LoVo (cell line): ENCODE measurements at places on chromosomes 3 and 15.

DNA sequence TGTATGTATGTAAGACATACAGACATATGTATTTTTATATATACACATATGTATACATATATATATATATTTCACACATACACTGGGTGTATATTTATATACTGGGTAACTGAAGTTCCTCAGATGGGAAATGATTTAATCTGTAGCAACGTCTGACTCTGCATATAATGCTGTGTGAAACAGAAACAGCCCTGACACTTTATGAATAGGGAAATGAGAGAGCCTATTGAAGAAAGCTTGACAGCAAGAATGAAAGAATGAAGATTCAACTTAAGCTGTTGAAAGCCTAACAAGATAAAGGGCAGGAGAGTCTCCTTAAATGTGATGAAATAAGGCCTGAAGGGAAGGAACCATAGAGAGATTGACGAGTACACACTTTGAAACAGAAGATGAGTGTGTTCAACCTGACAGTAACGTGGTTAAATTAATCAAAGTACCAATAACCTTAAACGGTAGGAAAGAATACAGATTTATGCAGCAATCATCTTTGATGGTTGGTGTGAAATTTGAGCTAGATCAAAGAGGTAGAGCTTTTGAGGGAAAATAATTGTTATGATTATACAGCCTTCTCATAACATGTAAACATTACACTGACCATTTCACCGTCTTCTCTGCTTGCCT is 169.9 kb downstream of the MECOM start:
- DNase-seq, result no peak

- DNase-seq, result peak; percentile 61
Observed at GRCh38 chr3:111989061-111989678, 9.6 kb upstream of the TAGLN3 start.

- DNase-seq, result peak; percentile 38
Observed at GRCh38 chr15:42033214-42033873, 12.5 kb upstream of the PLA2G4E start.

DNA sequence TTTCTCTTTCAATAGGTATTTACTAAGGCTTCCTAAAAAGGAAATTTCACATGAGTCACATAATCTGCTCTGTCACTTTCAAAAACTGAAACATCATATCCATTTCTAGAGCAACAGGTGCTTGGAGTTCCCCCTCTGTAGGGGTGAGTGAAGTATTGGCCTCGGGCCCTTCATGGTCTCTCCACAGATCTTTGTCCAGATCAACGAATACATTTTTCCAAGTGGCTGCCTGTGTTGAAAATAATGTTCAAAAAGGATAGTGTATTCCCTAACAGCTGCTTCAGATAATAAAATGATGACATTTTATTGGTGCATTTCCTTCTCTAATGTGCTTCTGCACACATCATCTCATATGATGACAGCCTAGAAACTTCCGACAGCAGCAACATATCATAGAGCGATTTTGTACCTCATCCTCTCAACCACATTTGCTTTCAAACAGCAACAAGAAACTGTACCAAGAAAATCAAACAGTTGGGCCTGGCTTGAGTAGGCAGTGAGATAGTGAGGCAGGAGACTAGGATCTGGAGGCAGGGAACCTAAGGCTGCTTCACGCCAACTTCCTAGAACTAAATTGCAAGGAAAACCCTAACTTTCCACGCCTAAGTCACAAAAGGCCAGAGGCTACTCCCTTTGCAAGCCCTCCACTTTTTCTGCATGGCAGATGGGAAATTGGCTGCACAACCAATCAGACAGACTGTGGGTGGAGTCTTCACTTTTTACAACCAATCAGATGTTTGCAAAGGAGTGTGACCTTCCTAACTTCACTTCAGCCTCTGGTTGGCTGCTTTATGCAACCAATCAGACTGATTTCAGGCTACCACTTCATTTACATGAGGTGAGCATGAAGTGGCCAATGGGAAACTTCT is 340.2 kb downstream of the LRRC3B start:
- no peak for DNase-seq

GRCh38 chr3:138935863-138936740 is 10.8 kb downstream of the FOXL2 start:
- peak; percentile 72 for DNase-seq

- DNase-seq, result peak; percentile 20
Observed at GRCh38 chr15:79332824-79333510, 22.1 kb downstream of the TMED3 start.

DNA sequence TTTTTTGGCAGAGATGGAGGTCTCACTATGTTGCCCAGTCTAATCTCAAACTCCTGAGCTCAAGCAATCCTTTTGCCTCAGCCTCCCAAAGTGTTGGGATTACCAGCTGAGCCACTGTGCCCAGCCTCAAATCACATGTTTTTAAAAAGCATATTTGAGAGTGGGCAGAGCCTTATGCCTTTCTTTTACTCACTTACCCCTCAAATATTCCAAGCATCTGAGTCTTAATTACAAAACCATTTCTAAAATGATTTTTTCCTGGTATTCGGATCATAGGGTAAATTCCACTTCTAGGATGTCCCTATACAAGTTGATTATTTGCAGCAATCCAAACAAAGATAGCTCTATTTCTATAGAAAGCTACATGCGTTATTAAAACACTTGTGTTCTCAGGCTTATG is 106.1 kb downstream of the RFTN1 start:
- no peak for DNase-seq

- no peak for DNase-seq
Observed at GRCh38 chr15:57611123-57611522, 19.4 kb downstream of the MYZAP start.

GRCh38 chr3:74352166-74352565 is 262.3 kb downstream of the CNTN3 start:
- DNase-seq, result no peak

- DNase-seq, result no peak
Observed at GRCh38 chr3:120802916-120803315, 60.4 kb downstream of the GTF2E1 start.

- DNase-seq, result no peak
Observed at GRCh38 chr3:58237941-58238681, 519 bp downstream of the ABHD6 start.
